ENCODE measurements at places on chromosomes 6 and 20.

DNA sequence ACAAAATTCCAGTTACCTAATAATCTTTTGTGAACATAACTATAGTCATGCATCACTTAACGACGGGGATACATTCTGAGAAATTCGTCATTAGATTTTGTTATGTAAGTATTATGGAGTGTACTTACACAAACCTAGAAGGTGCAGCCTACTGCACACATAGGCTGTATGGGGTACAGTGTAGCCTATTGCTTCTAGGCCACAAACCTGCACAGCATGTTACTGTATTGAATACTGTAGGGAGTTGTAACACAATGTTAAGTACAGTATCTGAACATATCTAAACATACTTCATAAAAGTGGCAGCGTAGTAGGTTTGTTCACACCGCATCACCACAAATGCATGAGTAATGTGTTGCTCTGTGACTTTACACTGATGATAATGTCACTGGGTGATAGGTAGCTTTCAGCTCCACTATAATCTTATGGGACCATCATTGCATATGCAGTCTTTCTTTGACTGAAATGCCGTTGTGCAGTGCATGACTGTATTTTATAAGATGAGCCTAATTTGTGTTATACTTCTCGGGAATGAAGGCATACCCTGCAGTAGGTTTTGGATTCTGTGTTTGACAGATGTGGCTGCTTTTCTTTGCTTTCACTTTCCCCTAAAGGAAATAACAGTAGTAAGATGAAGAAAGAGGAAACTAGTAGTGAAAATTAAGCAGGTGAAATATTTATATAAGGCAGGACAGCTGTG, 365.6 kb downstream of the FARS2 start:
- no peak for DNase-seq

DNA sequence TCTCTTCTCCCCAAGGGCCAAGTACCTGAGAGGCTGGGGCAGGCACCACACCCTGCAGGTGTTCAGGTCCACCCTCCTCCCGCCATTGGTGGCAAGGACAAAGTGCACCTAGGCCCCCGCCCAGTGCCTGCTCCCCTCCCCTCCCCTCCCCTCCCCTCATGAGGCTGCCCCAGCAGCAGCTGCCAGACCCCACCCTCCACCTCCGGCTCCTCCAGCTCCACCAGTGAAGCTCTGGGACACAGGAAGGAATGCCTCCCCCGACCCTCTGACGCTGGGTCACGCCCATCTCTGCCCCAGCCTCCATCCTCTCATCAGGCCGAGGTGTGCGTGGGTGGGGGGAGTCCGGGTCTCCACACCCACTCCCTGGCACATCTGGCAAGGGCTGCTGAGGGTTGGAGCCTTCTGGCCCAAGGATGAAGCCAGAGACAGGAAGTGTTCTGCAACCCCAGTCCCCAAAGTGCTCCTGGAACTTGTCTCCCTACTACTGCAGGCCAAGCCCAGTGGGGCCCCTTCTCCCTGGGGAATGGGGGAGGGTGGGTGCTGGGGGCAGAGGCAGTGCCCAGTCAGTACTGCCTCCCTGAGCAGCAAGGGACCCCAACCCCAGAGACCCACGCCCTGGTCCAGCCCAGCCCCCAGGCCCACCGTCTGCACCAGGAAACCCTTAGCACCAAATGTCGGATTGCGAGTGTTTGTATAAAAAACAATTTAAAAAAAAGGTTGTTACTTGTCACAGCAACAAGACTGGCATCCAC, 1.6 kb upstream of the UCKL1 start:
- no peak for DNase-seq

GRCh38 chr20:1317545-1318255, 11.2 kb downstream of the SDCBP2 start:
- no peak for DNase-seq

DNA sequence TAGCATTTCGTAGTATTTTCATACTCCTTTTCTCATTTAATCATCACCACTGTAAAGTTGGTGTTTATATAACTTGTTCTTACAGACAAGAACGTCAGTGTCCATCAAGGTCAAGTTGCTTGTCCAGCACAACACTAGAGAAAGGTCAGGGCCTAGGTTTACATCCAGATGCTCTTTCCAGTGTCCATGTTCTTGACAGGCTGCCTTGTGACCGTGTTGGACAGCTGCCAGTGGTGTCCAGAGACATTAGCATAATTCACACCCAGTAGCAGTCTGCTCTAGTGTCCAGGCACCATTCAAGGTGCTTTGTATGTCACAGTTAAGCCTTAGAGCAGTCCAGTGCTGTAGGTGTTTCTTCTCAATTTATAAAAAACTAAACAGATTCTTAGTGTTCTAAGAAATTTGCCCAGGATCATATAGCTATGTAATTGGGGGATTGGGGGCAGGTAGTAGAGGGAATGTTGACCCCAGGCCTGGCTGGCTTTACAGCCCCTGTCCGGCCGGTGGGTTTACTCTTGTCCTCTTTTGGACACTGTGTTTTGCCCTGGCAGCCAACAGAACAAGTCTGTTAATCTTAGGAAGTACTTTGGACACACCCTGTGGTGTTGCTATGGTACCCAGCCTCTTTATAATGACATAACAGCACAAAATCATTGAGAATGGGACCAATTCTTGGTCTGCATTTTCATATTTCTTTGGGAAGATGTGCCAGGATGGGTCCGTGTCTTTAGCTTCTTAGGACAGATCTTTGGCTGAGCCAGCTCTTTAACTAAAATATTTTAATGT, 8.0 kb downstream of the STK35 start:
- DNase-seq: no peak

DNA sequence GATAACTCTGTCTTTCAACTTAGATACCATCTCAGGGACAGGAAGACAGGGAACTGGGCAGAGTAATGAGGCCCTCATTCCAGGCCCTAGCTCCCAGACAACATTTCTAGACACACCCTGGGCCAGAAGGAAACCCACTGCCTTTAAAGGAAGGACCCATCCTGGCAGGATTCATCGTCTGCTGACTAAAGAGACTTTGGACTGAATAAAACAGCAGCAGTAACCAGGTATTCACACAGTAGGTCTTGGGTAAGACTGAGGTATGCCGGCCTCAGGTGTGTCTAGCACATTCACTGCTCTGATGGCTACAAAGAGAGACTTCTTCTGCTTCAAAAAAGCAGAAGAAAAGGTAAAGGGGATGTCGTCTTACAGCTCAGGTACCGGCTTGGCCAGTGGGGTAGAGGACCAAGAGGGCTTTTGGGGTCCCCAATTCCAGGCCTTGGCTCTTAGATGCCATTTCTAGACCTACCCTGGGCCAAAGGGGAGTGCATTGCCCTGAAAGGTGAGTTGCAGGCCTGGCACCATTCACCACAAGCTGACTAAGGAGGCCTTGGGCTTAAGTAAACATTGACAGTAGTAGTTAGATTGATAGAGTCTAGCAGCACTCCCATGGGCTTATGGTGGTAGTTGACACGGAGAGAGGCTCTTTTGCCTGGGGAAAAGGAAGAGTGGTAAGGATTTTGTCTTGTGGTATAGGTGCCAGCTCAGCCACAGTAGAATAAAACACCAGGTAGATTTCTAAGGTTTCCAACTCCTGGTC, 13.4 kb downstream of the SNX14 start:
- no peak for DNase-seq

GRCh38 chr20:54194724-54195438, 13.0 kb upstream of the PFDN4 start:
- DNase-seq: no peak

DNA sequence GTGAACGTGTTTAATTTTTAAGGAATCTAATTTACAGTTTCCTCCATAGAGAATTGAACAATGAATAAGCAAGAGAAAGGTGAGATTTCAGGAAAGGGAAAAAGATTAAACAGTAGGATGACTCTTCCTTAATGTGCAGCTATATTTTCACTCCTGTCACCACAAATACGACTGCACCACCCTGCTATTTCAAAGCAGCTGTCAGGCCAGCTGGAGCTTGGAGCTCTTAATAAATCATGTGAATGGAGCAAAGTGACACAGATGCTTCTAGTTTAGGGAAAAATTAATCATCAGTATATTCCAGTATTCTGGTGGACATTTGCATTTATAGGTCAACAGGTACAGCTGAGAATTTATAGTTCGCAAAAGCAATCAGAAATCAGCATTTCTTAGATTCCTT, 56.5 kb upstream of the PKIB start:
- no peak for DNase-seq

DNA sequence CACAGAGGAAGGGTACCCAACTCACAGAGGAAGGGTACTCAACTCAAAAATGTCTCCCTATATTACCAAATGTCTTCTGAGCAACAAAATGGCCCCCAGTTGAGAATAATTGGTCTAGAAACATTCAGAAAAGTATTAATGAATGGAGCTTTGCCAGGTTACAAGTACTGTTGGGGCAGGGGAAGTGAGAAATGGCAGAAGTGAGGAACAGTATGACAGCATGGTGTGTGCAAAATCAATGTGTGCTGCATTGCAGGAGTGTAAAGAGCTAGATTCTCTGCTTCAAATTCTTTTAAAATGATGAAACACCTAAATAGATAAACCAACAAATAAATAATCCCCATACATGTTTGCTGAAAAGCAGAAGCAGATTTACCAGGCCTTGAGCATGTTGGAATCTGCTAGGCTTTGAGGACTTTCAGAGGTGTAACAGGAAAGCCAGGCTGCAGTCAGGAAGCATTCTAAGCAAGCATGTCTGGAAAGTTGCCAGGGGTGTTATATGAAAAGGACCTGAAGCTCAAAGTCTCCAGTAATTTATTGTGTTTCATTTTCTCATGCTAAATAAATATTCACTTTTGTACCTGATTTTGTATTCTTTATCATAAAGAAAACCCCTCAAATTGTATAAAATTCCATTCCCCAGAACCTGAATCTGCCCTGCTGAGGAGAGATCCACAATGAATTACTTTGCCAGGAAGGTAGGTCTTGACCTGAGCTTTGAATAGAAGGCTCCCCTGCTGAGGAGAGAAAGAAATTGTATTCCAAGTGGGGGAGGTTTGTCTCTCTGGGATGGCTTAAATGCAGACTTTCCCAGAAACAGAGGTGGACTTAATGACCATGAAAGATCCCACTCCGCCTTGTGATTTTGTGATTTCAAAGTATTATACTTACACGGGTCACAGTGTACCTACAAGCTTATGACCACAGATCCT, 265.0 kb upstream of the MARCKS start:
- DNase-seq: no peak

GRCh38 chr6:36196113-36196879, at the start of gene BRPF3:
Gene BRPF3, plus strand, starts transcription at chr6:36196744. Its CDS starts 3,579 bp downstream, at chr6:36200323.
- DNase-seq: no peak

DNA sequence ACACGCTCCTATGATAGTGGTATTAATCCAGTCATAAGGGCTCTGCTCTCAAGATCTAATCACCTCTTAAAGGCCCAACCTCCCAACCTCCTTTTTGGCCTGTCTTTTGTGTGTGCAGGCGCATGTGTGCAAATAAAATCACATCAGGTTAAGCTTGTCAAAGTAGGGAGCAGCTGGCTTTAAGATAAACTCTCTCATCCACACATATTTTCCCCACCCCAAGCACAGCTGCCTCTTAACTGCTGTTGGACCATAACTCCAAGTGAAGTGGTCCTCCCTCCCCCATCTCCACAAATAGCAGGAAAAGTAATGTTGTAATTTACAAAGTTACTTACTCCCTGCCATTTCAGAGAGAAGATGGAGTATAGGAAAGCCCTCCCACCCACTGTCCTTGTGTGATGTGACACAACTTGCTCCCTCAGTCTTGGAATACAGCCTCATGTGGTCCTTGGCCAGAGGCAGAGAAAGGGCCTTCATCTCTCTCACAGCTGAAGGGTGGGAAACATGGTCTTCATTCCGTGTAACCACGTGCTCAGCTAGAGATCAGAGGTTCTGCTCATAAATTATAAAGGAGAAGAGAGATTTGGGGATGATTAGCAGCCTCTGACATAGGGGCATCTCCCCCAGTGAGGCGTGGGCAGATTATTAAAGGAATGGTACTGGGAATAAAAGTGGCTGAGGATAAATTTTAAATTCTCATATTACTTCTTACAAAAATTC, 74.8 kb upstream of the TPD52L1 start:
- no peak for DNase-seq

GRCh38 chr6:138382498-138383265, 5.0 kb downstream of the SMIM28 start:
- DNase-seq: no peak
